Activated CD4-positive, alpha-beta memory T cell treated with anti-CD3 and anti-CD28 coated beads for 36 hours (primary cell): ENCODE measurements at places on chromosomes 6 and 20.

DNA sequence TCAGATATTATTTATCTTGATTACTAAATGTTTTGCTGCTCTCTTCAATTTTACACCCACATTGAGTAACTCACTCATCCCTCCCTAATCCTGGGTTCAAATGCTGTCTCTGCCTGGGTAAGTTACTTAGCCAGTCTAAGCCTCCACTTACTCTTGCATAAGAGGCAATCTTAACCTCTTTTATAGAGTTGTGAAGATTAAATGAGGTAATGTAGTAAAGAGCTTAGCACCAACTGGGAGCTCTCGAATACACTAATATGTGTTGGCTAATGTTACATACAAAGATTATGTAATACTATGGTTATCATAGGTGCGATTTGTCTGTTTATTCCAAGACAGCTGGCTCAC lies 134.4 kb upstream of the STMND1 start:
- DNase-seq, result no peak

DNA sequence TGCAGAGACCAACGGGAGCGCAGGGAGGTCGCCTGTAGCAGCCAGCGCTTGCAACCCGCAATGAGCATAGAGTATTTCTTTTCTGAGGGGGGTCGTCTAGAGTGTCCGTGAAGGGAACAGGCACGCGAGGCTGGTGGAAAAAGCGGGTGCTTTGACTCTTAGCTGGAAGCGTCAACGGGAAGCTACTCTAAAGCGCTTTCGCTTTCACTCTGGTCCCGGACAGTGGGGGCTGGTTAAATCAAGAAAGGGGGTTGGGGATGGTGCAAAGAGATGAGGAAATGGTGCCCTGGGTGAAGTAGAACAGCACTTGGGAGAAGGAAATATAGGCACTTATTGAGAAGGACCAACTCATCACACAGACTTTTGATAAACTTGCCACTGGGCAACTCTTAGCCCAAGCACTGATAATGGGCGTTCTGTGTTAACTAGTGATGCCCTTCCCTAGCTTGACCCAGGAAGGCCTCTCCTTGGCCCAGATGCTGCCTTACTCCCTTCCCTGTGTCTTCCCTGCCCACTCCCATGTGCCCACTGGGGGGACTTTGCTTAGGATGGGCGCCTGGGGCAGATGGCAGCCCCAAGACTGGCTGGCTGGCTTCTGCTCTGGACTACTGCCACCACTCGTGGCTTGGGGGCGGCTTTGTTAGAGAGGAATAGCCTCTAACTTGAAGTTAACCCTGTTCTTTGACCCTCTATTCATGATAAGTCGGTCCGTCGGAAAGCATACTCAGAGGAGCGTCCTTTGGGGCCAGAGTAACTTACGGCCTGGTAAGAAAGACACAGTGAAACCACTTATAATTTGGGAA lies 585 bp downstream of the PSMB9 start:
- DNase-seq, result peak; percentile 72

DNA sequence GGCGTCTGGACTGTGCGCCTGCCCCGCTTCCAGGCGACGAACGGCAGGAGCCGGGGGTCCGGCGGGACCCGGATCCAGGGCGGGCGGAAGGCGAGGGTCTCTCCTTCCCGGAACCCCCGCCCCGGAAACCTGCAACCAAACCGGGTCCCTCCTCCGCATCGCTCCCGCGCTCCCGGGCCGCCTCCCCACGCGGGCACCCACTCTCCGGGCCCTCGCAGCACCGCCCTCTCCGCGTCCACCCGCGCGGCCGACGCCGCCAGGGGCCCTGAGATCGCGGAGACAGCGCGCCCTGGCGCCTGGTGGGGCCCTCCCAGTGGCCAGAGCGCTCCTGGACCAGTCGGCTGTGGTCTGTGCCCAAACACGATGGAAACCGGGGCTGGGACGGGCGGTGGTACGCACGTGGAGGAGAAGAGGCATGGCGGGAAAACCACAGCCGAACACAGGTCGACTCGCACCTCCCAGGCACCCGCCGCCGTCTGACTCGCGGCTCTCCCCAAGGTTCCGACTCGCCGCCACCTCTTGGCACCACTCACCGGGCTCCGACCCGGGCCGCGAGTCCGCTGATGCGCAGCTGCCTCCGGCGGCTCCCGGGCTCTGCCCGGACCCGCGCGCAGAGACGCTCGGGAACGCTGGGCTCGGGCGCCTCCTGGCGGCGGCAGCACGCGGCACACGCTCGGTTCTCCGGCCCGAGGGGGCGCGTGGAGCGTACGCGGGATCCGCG lies 7.9 kb downstream of the NKX2-2 start:
- DNase-seq, result peak; percentile 78

DNA sequence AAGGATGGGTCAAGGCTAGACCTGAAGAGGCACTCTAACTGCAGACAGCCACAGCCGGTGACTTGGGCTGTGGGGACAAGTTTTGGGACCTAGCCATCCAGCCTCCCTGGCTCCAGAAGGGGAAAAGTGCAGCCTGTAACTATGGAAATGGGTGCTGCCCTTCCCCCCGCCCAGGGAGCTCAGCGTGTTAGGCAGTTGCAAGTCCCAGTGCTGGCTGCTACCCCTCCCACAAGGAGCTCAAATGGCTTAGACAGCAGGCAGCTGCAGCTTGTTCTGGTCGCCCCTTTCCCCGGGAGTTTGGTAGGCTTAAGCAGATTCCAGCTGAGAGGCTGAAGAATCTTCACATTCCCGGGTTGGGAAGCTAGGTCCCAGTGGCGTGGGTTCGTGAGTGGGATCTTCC lies 162.6 kb downstream of the FAM83B start:
- no peak for DNase-seq

- no peak for DNase-seq
Observed at GRCh38 chr6:42409581-42409980, 42.1 kb downstream of the TRERF1 start.

DNA sequence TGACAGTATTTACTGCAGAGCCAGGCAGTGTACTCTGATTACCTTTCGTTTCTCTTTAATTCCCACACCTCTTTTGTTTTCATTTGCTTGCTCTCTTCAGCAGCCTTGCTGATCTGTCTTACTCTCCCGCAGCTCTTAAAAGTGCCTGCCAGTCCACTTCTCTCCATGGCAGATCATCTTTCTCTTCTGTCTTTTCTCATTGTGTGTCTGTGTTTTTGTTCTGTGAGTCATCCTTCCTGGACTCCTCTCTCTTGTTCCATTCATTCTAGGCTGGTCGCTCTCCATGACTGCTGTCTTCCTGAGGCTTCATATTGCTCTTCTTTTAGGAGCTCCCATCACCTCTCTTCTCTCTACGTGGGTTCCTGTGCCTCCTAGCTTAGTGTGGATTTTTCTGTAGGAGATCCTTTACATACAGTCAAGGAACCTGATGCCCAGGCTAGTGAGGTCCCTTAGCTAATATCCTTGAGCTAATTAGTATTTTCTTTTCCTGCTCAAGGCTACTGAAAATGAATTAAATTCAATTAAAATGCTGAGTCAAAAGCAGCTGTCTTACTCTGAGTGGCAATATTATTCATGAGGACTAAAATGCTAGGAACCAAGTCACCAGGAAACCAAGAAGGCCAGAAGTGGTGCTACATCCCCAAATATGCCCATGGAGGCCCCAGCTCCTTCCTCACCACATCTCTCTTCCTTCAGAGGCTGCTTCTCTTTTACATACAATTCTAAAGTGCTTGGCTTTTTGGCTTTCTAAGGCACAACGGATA lies 86.1 kb downstream of the SLX4IP start:
- no peak for DNase-seq

DNA sequence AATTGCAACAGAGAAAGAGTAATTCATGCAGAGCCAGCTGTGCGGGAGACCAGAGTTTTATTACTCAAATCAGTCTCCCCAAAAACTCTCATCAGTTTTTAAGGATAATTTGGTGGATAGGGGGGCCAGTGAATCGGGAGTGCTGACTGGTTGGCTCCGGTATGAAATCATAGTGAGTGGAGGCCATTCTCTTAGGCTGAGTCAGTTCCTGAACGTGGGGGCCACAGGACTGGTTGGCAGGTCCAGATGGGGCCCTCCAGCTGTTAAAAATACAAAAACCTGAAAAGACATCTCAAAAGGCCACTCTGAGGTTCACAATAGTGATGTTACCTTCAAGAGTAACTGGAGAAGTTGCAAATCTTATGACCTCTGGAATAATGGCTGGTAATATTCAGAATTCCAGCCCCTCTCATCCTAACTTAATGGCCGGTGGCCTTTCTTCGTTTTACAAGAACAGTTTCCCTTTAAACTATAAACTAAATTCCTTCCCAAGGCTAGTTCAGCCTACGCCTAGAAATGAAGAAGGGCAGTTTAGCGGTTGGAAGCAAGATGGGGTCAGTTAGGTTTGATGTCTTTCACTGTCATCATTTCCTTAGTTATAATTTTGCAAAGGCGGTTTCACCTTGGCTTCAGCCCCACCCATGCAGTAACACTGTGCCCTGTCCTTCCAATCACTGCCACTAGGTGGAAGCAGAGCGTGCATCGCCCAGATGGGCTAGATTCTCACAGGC lies 6.8 kb upstream of the MICA start:
- peak; percentile 92 for DNase-seq

DNA sequence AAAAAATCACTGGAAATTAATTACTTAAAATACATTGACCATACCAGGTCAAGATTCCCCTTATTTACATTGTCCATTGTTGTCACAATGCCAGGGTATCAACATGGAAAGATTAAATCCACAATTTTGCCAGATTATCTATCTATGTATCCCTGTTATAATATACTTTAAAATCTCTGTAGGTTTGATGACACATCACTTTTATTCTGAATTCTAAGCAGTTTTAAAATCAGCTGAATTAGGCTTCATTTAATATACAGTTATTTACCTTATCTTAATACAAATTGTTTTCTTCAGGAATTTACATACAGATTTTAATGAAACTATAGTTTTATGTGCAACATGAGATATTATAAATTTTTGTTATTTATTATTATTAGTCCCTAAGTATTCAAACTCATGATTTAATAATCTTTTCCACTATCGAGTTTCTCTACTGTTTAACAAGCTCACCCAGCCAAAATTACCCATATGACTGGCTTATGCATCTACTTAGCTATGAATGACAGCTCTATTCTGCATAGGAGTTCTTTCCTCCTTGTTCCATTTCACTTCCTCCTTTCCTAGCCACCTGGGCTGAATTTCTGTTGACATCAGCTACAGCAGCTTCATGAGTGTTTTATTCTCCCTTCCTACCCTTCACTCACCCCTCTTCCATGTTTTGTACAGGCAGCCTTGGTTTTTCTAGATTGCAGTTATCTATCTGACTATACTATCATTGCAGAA lies 654.2 kb upstream of the MAP3K7 start:
- no peak for DNase-seq

DNA sequence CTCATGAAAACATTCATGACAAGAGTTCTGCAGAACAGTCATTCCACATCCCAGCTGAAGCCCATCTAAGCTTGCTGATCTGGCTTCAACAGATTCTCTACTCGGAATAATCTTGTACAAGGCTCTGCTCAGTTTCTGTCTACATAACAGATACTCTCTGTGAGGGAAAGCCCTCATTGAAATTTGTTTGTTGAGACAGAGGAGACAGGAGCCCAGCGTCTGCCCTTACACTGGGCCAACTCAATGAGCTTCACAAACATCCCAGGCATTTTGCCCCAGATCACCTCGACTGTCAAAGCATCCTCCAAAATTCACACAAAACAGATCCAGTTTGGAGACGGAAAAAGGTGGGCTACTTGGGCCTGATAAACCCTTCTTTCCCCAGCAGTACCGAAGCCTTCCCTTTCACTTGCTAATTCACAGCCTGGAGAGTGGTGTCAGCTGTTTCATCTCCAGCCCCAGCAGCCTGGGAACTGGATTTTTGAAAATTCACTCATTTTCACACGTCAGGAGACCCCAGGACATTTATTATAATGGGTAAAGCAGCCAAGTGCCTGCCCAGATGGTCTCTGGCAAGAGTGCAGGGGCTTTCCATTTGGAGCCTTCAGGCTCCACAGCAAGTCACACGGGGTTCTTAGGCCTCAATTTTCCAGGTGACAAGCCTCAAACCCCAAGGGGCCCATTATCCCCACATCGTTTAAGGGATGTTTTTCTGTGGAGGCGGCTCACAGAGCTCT lies 7.3 kb downstream of the CCDC167 start:
- DNase-seq, result no peak

DNA sequence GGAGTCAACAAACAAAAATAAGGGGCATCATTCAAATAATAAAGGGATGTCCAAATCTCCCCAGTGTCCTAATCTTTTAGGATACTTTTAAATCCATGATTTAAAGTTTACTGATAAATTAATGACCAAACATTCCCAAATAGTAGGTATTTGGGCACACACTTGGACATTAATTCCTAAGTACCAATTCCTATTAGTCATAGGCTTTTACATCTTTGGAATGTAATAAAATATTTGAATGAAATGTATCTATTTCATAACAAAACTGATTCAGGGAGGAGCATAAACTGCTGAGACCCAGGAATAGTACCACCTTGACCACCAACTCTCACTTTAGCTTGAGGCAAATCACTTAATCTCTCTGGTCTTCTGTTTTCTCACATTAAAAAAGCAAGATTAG lies 44.3 kb downstream of the VGLL2 start:
- no peak for DNase-seq
